Stimulated activated CD4-positive, alpha-beta T cell treated with anti-CD3 and anti-CD28 coated beads, Interleukin-1b, Interleukin-23, amount 100 ng/mL, for 24 hours (primary cell): ENCODE measurements at places on chromosomes 13 and 19.

- DNase-seq: no peak
Observed at GRCh38 chr13:43664700-43665191, 122.0 kb downstream of the ENOX1 start.

GRCh38 chr13:101835920-101836319, 383.4 kb downstream of the ITGBL1 start:
- DNase-seq: no peak

DNA sequence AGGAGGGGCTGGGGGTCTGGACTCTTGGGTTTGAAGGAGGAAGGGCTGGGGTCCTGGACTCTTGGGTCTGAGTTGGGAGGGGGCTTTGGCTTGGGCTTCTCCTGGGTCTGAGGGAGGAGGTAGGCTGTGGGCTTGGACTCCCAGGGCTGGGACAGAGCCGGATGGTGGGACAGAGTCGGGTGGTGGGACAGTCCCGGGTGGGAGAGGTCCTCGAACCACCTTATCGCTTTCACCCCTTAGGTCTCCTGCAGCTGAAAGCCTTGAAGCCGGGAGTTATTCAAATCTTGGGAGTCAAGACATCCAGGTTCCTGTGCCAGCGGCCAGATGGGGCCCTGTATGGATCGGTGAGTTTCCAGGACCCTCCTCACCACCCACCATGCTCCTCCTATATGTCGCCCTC, 1.4 kb downstream of the FGF21 start:
- no peak for DNase-seq

- DNase-seq: no peak
Observed at GRCh38 chr19:18231775-18232174, 5.5 kb upstream of the PDE4C start.

GRCh38 chr13:23776698-23777574, 112.3 kb downstream of the MIPEP start:
- DNase-seq: no peak
